ENCODE measurements at places on chromosomes 1 and 21.

DNA sequence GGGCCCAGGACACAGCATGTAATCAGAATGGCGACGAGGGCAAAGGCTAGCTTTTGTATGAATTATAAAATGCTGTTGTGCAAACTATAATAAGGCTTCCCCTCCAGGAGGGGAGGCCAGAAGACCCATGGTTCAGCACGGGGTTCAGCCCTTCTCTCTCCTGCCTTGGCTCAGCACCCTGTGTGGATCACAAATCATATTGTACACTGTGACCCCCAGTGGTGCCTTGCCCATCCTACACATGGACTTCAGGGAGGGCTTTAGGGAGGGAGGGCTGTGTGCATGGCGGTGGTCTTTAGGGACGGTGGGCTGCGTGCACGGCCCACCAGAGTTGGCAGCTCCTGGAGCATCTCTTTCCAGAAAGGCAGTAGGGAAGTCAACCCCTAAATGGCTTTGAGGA, 120.8 kb upstream of the TNR start:
- no peak for DNase-seq

GRCh38 chr1:203295796-203296195, 9.5 kb upstream of the BTG2 start:
- no peak for DNase-seq

GRCh38 chr21:25790878-25791204, 56.1 kb downstream of the GABPA start:
- DNase-seq: no peak

DNA sequence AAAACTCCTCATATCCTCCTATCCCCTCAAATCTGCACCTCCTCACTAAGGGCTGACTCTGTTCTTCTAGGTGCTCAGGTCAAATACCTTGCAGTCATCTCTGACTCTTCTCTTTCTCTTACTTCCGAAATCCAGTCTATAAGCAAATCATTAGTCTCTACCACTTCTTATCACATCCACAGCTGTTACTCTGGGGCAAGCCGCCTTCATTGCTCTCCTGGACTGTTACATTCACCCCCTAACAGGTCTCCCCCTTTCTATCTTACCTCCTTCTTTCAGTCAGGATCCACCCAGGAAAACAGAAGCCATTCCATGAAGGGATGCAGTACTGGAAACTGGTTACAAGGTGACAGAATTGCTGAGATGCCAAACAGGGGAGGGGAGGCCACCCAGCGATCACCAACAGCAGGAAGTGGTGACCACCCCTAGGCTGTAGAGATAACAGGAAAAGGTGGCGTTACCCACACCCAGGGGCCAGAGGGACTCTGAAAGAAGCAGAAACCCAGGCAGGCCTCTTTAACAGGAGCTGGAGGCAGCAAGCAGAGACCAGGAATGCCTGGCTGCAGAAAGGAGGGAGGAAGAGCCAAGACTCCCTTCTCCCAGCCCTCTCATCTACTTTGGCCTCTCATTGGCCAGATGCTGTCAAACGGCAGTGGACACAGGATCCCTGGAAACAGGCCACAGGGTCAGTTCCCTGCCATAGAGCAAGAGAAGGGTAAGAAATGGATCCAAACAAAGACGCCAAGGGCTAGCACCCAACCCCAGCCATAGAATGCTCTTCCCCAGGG, 55.5 kb upstream of the FOXO6 start:
- no peak for DNase-seq

DNA sequence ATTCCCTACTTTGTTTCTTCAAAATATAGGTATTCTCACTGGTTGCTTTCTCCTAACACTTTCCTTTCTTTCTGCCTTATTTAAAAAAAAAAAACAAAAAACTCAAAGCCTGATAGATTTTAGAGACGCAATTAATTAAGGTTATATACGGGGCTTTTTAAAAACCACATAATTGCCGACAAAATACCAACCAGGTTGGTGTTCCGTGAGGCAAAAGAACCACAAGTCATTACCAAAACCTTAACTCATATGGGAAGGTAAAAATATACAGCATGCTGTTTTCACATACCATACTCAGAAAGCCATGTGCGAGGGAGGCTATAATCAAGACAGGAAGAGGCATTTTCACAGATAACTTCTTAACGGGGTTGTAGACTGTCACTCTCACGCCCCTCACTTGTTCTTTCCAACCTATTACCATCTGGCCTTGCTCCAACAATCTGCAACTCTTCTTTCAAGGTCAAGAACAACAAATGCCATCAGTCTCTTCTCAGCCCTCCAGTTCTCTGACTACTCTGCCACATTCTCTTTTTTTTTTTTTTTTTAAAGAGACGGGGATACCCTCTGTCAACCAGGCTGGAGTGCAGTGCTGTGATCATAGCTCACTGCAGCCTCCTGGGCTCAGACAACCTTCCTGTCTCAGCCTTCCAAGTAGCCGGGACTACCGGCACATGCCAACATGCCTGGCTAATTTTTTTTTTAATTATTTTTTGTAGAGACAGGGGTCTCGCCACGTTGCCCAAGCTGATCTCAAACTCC, 102.6 kb downstream of the APP start:
- DNase-seq: no peak

DNA sequence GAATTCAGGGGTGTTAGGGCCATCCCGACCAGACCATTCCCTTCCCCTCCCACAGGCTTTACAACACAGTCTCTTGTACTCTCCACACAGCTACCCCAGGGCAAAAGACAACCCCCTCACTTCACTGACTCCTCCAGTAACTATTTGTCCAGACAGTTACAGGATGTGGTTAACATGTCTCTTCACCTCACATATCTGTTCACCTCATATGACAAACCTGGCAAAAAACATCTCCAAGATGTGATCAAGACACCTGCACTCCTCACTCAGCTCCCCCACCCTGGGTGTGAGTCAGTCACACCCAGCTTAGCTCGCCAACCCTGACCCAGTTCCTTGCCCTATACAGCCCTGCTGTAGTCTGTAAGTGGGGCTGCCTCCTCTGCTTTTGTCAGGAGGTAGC, 490.5 kb upstream of the CHRM3 start:
- DNase-seq: no peak

DNA sequence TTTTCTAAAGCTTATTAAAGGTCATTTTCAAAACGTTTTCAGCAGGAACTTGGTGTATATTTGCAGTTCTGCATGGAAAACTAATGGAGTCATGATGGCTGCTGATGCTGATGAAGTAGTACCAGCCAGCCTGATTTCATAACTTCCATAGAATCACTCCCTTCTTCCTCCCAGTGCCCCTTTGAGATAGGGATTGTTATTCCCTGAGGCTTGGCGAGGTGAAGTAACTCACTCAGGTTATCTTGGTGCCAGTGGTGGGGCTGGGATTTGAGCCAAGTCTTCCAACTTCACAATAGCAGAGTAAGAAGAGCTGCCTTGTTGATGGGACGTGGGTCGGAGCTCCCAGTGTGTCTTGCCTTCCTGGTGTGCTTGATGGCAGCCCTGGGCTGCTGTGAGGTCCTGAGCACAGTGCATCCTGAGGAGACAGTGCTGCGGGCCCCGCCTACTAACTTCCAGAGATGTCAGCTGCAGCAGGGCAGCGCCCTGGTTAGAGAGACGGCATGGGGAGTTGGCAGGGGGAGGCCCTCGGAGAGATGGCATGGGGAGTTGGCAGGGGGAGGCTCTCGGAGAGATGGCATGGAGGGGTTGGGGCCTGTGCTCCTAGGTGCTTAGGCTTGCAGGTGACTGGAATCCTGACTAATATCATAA, 92.6 kb downstream of the PCBP3 start:
- DNase-seq: no peak

DNA sequence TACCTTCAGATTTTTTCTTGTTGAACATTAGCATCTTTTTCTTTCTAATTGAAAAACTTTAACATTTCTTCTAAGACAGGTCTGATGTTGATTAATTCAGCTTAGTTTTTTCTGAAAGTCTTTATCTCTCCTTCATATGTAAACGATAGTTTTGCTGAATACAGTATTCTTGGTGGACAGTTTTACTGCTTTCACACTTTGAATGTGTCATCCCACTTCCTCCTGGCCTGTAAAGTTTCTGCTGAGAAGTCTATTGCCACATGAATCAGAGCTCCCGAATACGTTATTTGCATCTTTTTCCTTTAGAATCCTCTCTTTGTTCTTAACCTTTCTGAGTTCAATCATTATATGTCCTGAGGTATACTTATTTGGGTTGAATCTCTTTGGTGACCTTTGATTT, 344.2 kb downstream of the OLFM3 start:
- no peak for DNase-seq

GRCh38 chr21:25999921-26000582, 170.5 kb downstream of the APP start:
- no peak for DNase-seq

DNA sequence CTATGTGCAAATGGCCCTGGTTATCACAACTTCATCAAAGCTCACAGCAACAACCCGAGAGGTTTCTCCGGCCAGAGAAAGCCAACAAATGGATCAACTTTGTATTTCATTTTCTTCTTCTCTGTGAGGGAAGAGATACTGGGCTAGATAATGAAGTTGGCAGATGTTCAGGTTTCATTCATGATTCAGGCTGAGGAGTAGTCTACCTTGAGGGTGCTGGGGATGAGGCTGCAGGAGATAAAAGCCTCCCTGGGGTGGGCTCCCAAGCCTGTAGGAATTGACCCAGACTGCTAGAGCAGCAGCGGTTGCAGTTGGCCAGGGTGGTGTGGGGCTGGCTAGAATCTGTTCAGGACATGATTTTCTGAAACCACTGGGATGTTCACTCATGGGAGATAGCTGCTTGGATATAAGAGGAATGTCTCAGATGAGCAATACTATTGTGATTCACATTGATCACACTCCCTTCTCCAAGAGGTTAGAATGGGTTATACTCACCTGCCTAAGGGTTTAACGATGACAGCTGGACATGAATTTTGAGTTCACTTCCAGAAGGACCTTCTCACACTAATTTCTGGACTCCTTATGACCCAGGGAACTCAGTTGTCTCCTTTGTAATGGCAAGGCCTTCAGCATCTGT, 64.0 kb downstream of the SYT6 start:
- no peak for DNase-seq

DNA sequence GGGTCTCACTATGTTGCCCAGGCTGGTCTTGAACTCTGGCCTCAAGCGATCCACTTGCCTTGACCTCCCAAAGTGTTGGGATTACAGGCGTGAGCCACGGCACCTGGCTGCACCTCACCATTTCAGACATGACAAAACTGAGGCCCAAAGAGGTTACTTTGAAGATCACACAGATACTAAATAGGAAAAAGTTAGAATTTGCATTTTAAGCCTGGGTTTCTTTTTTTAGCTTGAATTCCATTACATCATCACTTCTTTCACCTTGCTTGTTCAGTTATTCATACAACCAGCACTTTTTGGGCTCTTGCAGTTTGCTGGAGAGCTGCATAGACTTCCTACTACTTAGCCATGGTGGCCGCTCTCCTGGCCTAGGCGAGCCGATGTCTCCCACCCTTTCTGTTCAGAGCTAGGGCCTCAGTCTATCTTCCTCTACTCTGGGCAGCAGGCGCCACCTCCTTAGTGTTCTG, 16.3 kb upstream of the CD2 start:
- DNase-seq: no peak
